ACHN (cell line): ENCODE measurements at places on chromosomes 6 and 20.

GRCh38 chr20:37342231-37343177 lies 3.4 kb upstream of the SRC start:
- DNase-seq = peak; percentile 19

- no peak for DNase-seq
Measured at GRCh38 chr6:118770835-118771234, 119.4 kb upstream of the CEP85L start.

GRCh38 chr20:1711826-1712601 lies 54.4 kb upstream of the SIRPG start:
- DNase-seq = no peak

GRCh38 chr6:26045928-26046368 lies 41.3 kb upstream of the HFE start:
- no peak for DNase-seq

GRCh38 chr6:12666886-12667285 lies 49.7 kb upstream of the PHACTR1 start:
- no peak for DNase-seq

GRCh38 chr6:42505385-42505718 lies 53.6 kb upstream of the TRERF1 start:
- no peak for DNase-seq

DNA sequence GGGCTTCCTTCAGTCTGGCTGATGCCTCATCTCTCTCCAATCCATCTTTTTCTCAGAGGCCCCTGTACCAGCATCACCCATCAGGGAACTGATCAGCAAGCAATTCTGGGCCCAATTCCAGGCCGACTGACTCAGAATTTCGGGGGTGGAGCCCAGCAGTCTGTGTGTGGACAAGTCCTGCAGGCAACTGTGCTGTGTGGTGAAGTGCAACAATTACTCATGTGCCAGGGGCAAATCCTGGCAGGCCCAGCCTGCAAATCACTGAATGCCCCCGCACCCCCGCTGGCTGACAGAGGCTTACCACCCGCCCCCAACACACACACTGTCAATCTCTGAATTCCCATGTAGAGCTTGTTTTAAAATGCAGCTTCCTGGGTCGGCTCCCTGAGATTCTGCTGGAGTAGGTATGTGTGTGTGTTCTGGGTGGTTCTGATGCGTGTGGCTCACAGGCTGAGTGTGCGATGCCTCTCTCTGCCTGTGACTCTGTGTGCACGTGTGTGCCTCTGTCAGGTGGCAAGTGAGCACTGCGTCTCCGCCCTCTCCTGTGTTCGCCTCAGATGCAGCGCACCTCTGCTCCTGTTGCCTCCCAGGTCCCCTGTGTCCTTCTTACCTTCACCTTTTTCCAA lies 45.4 kb downstream of the SSR1 start:
- peak; percentile 90 for DNase-seq

- no peak for DNase-seq
Measured at GRCh38 chr20:58212636-58213035, 15.8 kb downstream of the ANKRD60 start.

- no peak for DNase-seq
Measured at GRCh38 chr6:81751388-81752083, 945 bp downstream of the TENT5A start.

DNA sequence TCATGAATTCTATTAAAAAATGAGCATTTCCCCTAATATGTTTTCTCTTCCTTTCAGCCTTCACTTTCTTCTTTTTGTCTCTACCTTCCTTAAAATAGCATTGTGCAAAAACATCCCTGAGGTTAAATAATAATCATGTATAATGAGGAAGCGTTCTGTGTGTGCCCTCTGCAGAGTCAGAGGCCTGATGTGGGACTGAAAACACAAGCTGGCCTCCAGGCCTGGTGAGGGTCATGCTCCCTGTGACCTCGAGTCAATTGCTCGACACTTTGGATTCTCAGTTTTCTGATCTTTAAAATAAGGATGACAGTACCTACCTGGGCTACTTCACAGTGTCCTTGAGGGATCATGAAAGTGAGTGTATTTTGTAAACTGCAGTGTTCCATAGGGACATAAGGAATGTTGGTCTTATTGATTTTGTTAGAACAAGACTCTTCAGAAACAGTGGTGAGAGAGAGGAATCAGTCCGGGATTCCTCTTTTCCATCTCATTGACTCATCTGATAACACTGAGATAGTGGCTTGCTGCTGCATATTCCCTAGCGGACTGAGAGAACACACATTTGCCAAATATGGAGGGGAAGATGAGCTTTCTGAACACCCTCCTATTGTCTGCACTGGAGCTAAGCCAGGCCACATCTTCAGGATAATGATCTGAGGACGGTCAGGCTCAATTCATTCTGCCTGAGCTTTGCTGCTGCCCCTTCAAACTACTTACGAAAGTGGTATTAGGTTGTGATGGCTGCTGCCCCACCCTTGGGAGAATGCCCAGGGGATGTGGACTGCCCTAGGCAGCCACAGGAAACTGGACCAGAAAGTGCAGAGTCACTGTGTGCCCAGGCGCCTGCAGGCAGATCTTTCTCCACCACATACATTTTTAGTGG lies 39.6 kb upstream of the PDE7B start:
- DNase-seq = no peak

GRCh38 chr20:3732327-3733118 lies at the start of gene HSPA12B:
TSS of gene HSPA12B (plus strand) at chr20:3732685. CDS start at chr20:3738675, 5,990 bp downstream.
- DNase-seq = no peak
